Activated CD4-positive, CD25-positive, alpha-beta regulatory T cell treated with anti-CD3 and anti-CD28 coated beads, Interleukin-2, amount 50 U/mL, for 24 hours (primary cell): ENCODE measurements at places on chromosomes 5 and 9.

DNA sequence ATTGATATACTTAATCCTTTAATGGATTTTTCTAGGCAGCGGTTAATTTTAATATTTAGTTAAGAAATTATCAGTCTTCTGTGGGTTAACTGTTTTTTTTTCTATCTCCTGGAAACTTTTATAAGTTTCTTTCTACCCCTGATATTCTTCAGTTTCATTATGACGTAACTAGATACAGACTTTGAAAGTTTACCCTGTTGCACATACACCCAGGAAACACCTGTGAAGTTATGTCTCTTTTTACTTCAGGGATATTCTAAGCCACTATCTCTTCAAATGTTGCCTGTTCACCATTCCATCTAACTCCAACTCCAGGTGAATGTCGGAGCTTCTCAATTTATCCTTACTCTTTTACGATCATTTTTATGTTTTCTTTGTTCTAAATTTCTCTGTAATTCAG is 329.0 kb downstream of the ICE1 start:
- no peak for ATAC-seq

GRCh38 chr9:38263532-38263931 is 129.0 kb upstream of the ALDH1B1 start:
- ATAC-seq: no peak

GRCh38 chr9:130943221-130943620 is 4.2 kb upstream of the FIBCD1 start:
- no peak for ATAC-seq

- ATAC-seq: no peak
Measured at GRCh38 chr5:15717001-15717400, 217.0 kb downstream of the FBXL7 start.

DNA sequence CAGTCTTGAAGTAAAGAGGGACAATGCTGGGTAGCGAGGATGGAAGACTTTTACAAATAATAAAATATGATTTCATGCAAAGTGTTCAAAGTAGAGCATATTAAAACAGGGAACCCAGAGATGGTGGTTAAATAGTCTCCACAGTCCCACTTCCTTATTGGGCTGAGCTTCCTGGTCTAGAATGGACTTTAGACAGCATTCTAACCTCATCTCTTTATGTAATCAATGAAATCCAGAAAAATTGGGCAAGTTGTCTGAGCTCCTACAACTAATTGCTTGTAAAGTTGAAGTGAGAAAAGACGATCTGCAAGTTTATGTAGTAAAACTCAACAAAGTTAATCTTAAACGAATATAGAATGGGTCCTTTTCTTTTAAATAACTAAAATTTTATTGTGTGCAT is 328.9 kb downstream of the PJA2 start:
- ATAC-seq: no peak

- no peak for ATAC-seq
Measured at GRCh38 chr5:30030101-30030500, 1163.4 kb upstream of the CDH6 start.

- ATAC-seq: no peak
Measured at GRCh38 chr9:37972351-37972848, 68.5 kb upstream of the SLC25A51 start.

DNA sequence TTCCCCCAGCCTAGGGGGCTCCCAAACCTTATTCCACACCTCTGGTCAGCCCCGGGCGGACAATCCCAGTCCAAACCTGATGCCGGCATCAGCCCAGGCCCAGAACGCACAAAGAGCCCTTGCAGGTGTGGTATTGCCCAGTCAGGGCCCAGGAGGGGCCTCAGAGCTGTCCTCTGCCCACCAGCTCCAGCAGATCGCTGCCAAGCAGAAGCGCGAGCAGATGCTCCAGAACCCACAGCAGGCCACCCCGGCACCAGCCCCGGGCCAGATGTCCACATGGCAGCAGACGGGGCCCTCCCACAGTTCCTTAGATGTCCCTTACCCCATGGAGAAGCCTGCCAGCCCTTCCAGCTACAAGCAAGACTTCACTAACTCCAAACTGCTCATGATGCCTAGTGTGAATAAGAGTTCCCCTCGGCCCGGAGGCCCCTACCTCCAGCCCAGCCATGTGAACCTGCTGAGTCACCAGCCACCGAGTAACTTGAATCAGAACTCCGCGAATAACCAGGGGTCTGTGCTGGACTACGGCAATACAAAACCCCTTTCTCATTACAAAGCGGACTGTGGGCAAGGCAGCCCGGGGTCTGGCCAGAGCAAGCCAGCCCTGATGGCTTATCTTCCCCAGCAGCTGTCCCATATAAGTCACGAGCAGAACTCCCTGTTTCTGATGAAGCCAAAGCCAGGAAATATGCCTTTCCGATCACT is 27.6 kb upstream of the LTC4S start:
- ATAC-seq: no peak

DNA sequence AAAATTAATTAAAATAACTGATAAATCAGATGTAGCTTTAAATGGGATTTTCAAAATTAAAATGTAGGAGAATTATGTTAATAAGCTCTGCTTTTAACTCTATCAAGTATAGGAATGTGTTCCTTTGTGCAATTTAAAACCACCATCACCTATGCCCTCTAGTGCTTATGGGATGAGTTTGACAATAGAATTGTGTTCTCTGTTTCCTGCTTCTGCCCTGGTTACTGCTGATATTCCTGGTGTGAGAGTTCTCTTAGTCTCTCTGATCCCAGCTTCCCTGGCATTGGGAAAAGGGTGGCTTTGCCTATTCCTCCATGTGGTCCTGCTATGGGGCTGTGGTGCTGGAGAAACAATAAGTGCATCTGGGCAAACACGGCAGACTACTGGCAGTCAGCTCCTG is 8.1 kb downstream of the LRRTM2 start:
- no peak for ATAC-seq

DNA sequence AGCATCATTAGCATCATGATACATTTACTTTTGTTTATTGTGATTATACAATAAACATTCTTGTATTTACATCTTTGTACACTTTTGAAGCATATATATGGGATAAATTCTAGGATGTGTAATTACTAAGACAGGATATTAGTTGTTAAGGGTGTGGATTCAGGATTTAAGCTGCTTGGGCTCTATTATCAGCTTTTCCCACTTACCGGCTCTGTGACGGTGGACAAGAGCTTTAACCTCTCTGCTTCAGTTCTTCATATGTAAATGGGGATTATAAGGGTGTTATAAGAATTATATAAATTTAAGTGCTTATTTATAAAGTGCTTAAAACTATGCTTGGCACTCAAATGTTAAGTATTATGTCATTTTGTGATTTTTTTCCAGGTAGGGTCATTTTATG is 131.1 kb downstream of the FER start:
- ATAC-seq: no peak

GRCh38 chr9:86948074-86948929 is 996 bp upstream of the GAS1 start:
- peak; percentile 73 for ATAC-seq

DNA sequence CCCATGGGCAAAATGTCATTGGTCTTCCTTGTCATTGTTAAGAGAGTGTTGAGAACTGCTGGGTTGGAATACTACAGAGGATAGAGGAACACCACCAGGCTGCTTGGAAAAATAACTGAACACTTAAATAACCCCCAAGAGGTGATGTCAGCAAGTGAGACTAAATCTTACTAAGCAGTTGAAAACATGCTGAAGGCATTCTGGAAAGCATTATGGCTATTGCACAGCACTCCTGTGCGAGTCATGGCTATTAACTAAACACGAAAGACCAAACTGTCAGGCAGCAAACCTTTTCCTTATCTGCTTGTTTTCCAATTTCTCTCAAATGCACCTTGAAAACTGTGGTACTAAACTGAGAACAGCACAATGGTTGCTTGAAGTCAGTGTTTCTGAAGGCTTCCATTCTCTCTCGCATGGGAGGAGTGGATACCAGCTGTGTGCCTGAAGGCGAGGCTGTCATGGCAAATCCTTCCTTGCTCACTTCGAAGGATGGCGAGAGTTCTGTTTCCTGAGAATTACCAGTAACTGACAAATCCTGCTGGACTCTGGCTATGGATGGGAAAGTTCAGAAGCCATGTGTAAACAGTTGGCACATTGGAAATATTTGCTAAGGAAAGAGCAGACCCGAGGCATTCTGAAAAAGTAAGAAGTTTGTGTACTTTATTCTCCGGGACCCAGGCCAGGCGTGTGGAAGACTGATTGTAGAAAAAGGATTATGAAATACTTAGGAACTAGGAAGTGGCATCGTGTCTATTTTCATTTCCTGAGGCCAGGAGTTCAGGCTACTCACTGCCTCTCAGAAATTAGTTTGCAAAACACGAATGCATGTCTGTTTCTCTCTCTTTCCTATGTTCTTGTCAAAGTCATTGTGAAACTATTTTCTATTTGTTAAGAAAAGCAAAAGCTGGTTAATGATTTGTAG is 182.1 kb downstream of the DMRT2 start:
- no peak for ATAC-seq

- ATAC-seq: peak; percentile 55
Measured at GRCh38 chr9:101387871-101388506, 3.2 kb upstream of the BAAT start.

- no peak for ATAC-seq
Measured at GRCh38 chr5:53403758-53404157, 76.7 kb upstream of the FST start.

DNA sequence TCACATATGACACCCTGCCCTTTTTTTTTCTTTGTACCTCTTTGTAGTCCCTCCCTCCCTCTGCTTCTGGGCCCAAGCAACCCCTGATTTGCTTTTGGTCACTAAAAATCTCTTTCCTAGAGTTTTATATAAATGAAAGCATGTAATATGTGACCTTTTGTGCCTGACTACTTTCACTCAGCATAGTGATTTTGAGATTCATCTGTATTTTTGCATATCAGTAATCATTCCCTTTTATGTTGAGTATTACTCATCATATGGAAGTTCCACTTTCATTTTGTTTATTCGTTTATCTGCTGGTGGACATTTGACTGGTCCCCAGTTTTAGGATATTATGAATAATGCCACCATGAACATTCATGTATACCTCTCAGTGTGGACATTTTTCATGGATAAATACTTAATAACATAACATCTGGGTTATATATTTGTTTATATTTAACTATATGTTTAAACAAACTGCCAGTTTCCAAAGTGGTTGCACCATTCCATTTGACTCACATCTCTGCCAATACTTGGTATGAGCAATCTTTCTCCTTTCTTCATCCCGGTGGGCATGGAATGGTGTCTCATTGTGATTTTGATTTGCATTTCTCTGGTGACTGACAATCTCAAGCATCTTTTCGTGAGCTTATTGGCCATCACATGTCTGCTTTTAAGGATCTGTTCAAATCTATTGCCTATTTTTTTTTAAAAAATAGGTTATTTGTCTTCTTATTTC is 115.7 kb upstream of the S1PR3 start:
- ATAC-seq: no peak

DNA sequence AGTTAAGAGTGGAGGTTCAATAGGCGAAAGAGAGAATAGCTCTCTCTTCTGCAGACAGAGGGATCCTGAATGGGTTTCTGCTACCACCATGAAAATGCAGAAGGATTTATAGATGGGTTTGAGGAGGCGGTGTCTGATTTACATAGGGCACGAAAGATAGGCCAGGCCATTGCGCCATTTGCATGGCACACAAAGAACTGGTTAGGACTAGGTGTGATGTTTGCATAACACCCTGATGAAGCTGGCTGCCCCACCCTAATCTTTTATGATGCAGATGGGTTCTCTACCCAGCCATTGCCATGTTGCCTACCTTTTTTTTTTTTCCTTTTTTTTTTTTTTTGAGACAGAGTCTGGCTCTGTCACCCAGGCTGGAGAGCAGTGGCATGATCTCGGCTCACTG is 51.4 kb upstream of the PDZD2 start:
- no peak for ATAC-seq

GRCh38 chr5:41908374-41909079 is 4.4 kb downstream of the RIMOC1 start:
- no peak for ATAC-seq

GRCh38 chr5:181160152-181160754 is 12.9 kb downstream of the OR2V2 start:
- ATAC-seq: peak; percentile 94

- ATAC-seq: no peak
Measured at GRCh38 chr5:158538506-158539074, 561.1 kb downstream of the EBF1 start.

DNA sequence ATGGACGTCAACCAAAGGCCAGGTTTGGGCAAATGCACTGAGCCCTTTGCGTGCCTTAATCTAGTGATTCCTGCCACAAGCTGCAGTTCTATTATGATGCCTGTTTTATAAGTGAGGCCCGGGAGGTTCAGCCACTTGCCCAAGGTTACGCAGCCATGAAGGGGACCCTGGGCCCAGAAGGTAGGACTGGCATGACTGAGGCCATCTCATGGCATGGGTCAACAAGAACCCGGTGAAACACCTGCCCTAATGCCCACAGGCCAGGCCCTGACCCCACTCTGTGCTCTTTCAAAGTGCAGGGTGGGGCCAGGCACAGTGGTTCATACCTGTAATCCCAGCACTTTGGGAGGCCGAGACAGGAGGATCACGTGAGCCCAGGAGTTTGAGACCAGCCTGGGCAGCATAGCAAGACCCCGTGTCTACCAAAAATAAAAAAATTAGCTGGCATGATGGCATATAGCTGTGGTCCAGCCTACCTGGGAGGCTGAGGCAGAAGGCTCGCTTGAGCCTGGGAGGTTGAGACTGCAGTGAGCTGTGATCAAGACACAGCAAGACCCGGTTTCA is 8.6 kb downstream of the NINJ1 start:
- ATAC-seq: no peak

- no peak for ATAC-seq
Measured at GRCh38 chr9:21690561-21690960, 111.9 kb upstream of the MTAP start.

DNA sequence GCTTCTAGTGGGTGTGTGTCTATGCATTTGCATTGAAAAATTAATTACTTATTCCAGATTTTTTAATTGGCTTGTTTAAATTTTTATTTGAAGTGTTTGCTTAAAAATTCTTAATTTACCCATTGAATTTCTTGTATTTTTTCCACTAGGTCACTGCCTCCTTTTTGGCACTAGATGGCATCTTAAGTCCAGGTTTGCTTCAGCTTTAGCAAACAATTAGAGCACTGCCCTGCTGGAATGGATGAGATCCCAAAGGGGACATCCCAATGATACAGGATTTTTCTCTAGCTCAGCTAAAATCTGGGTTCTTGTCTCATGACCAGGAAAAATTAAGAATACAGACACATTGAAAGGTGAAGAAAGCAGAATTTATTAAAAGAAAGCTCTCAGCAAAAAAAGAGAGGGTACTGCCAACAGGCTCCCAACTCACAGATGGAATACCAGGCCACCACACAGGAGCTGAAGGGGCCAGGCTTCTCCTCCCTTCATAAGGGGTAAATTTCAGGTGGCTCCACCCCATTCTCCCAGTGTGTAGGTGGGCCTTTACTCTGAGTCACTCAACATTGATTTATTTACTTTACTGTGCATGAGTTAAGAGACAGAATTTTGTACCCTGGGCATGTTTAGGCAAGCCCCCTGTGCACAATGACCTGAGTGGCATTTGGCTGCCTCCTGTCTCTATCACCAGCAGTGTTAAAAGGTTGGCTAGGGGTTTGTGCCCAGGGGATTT is 532.4 kb downstream of the ANXA1 start:
- ATAC-seq: no peak

DNA sequence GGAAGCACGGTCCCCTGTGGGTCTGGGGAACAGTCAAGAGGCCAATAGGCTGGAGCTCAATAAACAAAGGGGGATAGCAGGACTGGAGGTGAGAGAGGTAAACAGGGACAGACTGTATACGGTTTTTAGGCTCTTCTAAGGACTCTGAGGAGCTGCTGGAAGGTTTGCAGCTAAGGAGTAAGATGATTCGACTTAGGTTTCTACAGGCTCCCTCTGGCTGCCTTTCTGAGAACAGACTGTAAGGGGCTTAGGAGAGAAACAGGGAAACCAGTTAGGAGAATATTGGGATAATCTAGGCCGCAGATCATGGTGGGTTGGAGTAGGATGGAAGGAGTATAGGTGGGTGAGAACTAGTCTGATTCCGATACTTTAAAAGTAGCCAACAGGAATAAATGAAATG is 10.4 kb downstream of the CDK5RAP2 start:
- no peak for ATAC-seq
